Naive thymus-derived CD8-positive, alpha-beta T cell (primary cell): ENCODE measurements at places on chromosomes 2 and 18.

GRCh38 chr2:240126731-240127130 is 9.4 kb downstream of the COPS9 start:
- H3K27ac ChIP-seq: no peak overlapping the region
- H3K4me1 ChIP-seq: peaks cover 2% of the 10 kb centered on the region
- no peak overlapping the region for H3K4me3 ChIP-seq

DNA sequence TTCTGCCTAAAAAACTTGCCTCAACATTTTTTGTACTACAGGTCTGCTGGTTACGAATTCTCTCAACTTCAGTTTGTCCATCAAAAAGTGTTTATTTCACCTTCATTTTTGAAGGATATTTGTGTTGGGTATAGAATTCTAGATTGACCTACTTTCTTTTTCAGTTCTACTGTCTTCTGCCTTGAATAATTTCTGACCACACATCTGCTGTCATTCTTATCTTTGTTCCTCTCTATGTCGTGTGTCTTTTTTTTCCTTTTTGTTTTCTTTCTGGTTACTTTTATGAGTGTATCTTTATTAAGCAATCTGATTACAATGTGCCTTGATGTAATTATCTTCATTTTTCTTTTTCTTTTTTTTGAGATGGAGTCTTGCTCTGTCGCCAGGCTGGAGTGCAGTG is 25.3 kb downstream of the ADCY3 start:
- DNase-seq: no peak
- no peaks in the 10 kb centered on the region for H3K27me3 ChIP-seq
- H3K4me3 ChIP-seq: no peak overlapping the region
- H3K27ac ChIP-seq: no peak overlapping the region
- H3K4me1 ChIP-seq: no peaks in the 10 kb centered on the region

GRCh38 chr2:158633261-158633660 is 161.9 kb upstream of the DAPL1 start:
- peaks cover 2% of the 10 kb centered on the region for H3K4me1 ChIP-seq
- H3K36me3 ChIP-seq: peaks cover 32% of the 10 kb centered on the region
- H3K4me3 ChIP-seq: no peak overlapping the region

GRCh38 chr2:132415915-132416722 is 486 bp upstream of the GPR39 start:
- no peak overlapping the region for H3K4me3 ChIP-seq
- DNase-seq: no peak
- no peaks in the 10 kb centered on the region for H3K36me3 ChIP-seq
- H3K27me3 ChIP-seq: peaks cover 44% of the 10 kb centered on the region

GRCh38 chr18:2853926-2854664 is 7.3 kb downstream of the EMILIN2 start:
- H3K4me3 ChIP-seq: no peak overlapping the region
- no peak for DNase-seq
- H3K27me3 ChIP-seq: peaks cover 30% of the 10 kb centered on the region
- no peak overlapping the region for H3K27ac ChIP-seq
- peaks cover under 1% of the 10 kb centered on the region for H3K36me3 ChIP-seq

DNA sequence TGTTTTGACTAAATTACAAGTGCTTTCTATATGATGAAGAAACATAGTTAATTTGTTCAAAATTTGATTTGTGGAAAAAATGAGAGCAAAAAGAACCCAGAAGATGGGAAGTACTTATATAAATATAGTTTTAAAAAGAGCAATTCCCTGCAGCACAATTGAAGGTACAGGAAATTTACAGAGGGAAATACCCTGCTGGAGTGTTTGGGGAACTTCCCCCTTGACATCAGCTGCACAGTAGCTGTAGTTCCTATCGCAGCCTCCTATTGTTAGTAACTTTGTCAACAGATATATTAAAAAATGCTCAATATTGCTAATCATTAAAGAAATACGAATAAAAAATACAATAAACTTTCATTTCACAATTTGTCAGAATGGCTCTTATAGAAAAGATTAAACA is 1118.8 kb upstream of the ZEB2 start:
- no peaks in the 10 kb centered on the region for H3K27me3 ChIP-seq
- no peak for DNase-seq
- no peak overlapping the region for H3K27ac ChIP-seq

DNA sequence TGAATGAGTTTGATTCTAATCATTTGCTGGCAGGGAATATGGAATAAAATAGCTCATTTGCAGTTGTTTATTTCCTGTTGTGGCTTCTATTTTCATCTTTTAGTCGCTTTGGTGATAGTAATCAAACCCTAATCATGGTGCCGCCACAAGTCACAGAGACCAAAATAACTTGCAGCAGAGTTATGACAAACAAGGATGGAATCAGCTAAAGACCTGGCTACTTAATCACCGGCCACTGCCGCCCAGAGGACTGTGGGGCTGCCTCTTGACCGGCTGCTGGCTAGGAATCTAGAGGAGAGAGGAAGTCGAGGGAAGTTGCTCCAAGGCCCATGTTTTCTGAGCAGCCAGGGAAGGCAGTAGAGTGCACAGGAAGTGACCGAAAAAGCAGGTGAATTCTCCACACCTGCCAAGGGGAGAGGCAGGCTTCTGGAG is 5.1 kb upstream of the SMAD7 start:
- peaks cover 17% of the 10 kb centered on the region for H3K4me1 ChIP-seq
- no peak overlapping the region for H3K4me3 ChIP-seq
- H3K27ac ChIP-seq: peak overlapping the region; percentile 16
- DNase-seq: no peak

- no peaks in the 10 kb centered on the region for H3K36me3 ChIP-seq
- H3K27ac ChIP-seq: no peak overlapping the region
- H3K27me3 ChIP-seq: no peaks in the 10 kb centered on the region
- no peaks in the 10 kb centered on the region for H3K4me1 ChIP-seq
- no peak for DNase-seq
- H3K4me3 ChIP-seq: no peak overlapping the region
Measured at GRCh38 chr18:69257861-69258458, 142.7 kb upstream of the DOK6 start.

GRCh38 chr2:169036736-169037440 is 5.8 kb upstream of the ABCB11 start:
- peaks cover 1% of the 10 kb centered on the region for H3K27me3 ChIP-seq
- peaks cover 4% of the 10 kb centered on the region for H3K36me3 ChIP-seq
- H3K4me3 ChIP-seq: no peak overlapping the region

DNA sequence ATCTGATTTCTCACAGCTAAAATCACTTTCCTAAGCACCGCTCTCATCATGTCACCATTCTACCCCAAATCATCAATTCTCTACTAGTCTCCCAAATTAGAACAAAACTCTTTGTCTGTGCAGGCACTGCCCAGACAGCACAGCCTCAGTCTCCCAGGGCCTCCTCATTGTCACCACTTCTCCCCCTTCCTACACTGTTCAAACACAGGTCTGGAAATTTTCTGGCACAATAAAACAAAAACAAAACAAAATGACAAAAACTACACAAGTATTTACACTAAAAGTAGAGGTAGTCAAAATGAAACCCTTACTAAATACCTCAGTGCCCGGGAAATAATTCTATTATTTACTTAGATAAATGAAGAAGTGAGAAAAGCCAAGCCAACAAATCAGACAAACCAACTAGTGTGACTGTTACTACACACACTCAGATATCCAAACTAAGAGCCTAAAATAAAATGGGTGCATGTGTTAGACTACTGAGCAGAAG is 156.2 kb upstream of the DNMT3A start:
- H3K36me3 ChIP-seq: peaks cover 30% of the 10 kb centered on the region
- no peak overlapping the region for H3K4me3 ChIP-seq
- DNase-seq: no peak
- no peak overlapping the region for H3K27ac ChIP-seq

- no peak for DNase-seq
- H3K27me3 ChIP-seq: no peaks in the 10 kb centered on the region
- H3K4me1 ChIP-seq: no peaks in the 10 kb centered on the region
- H3K4me3 ChIP-seq: no peak overlapping the region
- H3K36me3 ChIP-seq: peaks cover 86% of the 10 kb centered on the region
Measured at GRCh38 chr2:53802617-53803151, 15.8 kb downstream of the ERLEC1 start.

GRCh38 chr2:71757351-71757750 is 304.0 kb downstream of the DYSF start:
- no peaks in the 10 kb centered on the region for H3K36me3 ChIP-seq
- DNase-seq: no peak
- no peak overlapping the region for H3K27ac ChIP-seq
- H3K4me1 ChIP-seq: no peaks in the 10 kb centered on the region

- no peaks in the 10 kb centered on the region for H3K36me3 ChIP-seq
- H3K27ac ChIP-seq: no peak overlapping the region
- no peaks in the 10 kb centered on the region for H3K4me1 ChIP-seq
- peaks cover 3% of the 10 kb centered on the region for H3K27me3 ChIP-seq
- no peak overlapping the region for H3K4me3 ChIP-seq
Measured at GRCh38 chr2:239803766-239804115, 221.4 kb downstream of the NDUFA10 start.

DNA sequence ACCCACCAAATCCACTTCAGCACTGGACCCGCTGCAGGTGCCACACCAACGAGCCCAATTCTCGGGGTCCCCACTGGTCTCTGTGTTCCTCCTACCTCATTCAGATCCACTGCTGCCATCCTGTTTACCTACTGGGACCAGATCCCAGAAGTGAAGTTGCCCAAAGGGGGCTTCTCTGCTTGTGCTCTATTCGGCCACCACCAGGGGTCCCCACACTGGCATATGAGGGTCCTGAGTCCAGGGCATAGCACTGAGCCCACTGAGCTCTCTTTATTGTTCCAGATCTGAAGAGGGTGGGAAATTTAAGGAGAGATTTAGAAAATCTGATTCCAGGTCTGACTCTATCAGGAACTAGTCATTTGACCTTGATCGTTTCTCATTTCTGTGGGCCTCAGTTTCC is 2.4 kb downstream of the GPR45 start:
- no peaks in the 10 kb centered on the region for H3K4me1 ChIP-seq
- no peak overlapping the region for H3K4me3 ChIP-seq
- H3K27ac ChIP-seq: no peak overlapping the region
- H3K36me3 ChIP-seq: no peaks in the 10 kb centered on the region
- H3K27me3 ChIP-seq: no peaks in the 10 kb centered on the region
- no peak for DNase-seq

DNA sequence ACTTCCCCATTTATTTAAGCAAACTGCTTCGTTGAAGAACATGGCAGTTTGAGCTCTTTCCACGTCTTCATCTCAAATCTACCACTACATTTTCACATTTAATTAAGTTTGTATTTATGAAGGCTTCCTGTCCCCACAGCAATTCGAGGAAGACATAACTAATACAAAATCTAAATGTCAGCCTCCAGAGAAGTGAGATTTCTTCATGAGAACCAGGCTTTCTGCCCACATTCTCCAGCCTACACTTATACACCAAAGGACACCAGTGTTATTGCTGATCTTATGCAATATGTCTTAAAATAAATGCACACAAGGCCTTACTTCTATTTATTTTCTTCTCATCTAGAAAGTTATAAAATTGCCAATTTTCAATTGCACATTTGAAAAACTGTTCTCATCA is 1209.3 kb upstream of the FAM98A start:
- no peaks in the 10 kb centered on the region for H3K27me3 ChIP-seq
- H3K36me3 ChIP-seq: no peaks in the 10 kb centered on the region
- no peak for DNase-seq
- H3K27ac ChIP-seq: no peak overlapping the region

GRCh38 chr2:226798422-226799210 is 1.0 kb downstream of the IRS1 start:
- peak overlapping the region; percentile 91 for H3K27ac ChIP-seq
- no peaks in the 10 kb centered on the region for H3K27me3 ChIP-seq
- peak overlapping the region; percentile 93 for H3K4me3 ChIP-seq
- DNase-seq: peak; percentile 67

DNA sequence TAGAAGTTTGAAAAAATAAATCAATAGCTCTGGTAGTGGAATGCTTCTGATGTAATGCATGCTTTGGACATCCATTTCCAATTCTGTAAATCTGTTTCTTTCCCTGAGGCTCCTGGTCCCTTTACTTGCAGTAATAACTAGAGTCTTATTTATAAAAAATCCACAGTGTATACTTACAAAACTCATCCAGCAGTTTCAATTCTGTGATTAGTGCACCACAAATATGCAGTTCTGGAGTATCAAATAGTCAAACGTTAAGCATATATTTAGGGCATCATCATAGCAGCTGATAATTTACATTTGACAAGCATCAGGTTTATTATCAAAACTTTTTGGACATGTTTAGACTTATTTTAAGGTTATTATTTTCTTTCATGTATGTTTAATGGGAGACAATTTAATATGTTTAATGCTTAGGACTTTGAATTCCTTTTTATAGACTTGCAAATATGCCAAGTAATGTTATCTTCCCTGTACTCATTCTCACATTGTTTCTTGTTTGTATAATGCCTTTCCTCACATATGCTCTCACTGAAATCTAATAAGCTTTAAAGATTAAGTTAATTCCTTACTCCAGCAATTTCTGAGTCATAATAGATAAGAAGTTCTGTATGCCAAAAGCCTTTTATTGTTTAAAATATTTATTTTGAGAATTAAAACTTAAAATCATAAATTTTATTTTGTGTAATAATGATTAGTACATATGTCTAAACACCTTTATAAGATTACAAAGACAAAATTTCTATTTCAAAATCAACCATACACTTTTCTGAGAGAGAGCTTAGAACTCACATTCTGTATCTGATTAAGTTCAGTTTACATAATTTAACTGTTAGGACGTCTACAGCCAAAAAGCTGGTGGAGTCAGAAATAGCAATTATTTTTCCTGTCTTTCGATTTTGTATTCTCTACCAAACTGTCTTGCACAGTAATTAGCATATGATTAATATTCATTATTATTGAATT is 341.5 kb upstream of the TMEFF2 start:
- H3K4me3 ChIP-seq: no peak overlapping the region
- no peak for DNase-seq
- H3K27ac ChIP-seq: no peak overlapping the region
- no peaks in the 10 kb centered on the region for H3K36me3 ChIP-seq

DNA sequence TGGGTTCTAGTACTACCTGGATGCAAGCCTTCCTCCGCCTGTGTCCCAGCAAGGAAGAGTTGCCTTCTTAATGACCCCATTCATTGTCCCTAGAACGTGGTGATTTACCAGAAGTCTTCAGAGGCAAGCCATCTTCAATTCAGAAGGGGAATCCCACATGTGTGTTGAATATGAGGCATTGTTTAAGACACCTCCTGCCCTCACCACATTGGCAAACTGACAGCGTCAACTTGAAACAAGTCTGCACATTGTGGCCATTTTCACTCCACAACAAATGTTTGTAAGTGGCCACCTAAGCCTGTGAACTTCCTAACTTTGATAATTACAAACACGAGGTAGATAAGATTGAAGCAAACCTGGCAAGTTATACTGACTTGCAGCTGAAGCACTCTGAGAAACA is 83.7 kb downstream of the TCF7L1 start:
- no peak overlapping the region for H3K4me3 ChIP-seq
- no peaks in the 10 kb centered on the region for H3K36me3 ChIP-seq
- H3K27ac ChIP-seq: no peak overlapping the region
- H3K27me3 ChIP-seq: peaks cover 22% of the 10 kb centered on the region
- DNase-seq: no peak

GRCh38 chr18:251572-251971 is 16.3 kb downstream of the THOC1 start:
- H3K4me1 ChIP-seq: peaks cover 1% of the 10 kb centered on the region
- H3K4me3 ChIP-seq: no peak overlapping the region
- peaks cover 4% of the 10 kb centered on the region for H3K36me3 ChIP-seq
- no peaks in the 10 kb centered on the region for H3K27me3 ChIP-seq
